Uterus (tissue), 4 donors: ENCODE measurements at places on chromosomes 13 and 19.

GRCh38 chr19:4811328-4812131 lies 20.0 kb downstream of the TICAM1 start:
- DNase-seq, result peak; percentile 78

GRCh38 chr13:49098198-49098597 lies 121.9 kb upstream of the MLNR start:
- DNase-seq, result peak; percentile 71

DNA sequence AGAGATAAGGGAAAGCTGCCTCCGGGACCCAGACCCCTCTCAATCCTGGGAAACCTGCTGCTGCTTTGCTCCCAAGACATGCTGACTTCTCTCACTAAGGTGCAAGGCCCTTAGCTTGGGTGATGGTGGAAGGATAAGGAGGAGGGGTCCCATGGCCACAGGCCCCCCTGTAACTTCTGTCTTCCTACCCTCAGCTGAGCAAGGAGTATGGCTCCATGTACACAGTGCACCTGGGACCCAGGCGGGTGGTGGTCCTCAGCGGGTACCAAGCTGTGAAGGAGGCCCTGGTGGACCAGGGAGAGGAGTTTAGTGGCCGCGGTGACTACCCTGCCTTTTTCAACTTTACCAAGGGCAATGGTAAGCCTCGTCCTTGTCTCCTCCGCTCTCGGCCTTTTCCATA lies 2.0 kb downstream of the CYP2F1 start:
- no peak for DNase-seq

DNA sequence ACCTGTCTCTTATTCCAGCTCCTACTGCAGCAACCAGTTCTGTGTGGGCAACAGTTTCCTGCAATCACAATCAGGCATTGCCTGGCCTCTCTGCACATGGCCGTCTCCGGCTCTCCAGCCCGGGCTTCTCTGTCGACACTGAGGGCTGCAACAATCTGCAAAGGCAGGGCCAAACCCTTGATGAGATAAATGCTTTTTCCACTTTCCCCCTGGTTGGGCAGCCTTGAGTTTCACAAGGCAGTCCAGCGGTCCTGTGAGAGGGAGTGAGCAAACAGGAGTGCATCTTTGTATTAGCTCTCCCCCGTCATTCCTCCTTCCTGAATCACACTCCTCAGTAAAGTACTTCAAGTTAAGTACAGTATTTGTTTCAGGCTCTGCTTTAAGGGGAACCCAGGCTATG lies 40.7 kb upstream of the VWA8 start:
- DNase-seq, result peak; percentile 83
